ENCODE measurements at places on chromosomes 1 and 21. TPM values are rescaled to one million over a fixed set of nuclear protein-coding genes. Genes with fewer than 3 reads are reported as not detected.

- no peak for DNase-seq
Observed at GRCh38 chr1:109826446-109826845, 62.7 kb upstream of the EPS8L3 start.

The OLFML3 gene
- total RNA-seq, result 104 TPM

DNA sequence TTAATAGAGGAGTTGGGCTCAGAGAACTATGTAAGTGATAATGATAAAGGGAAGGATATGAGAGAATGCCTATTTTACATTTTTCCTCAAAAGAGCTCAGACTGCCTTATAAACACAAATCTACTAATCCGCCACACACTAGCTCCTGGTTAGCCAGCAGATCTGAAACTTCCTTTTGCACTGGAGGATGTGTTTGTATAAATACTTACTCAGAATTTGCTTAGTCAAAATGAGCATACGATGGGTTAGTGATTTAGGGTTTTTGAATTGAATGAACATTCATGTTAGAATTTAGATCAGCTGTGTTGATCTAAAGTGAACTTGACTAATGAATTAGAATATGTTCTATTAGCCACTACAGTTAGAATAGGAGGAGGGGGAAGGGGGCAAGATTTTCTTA is 9.1 kb upstream of the IER5 start:
- no peak for DNase-seq

GRCh38 chr1:236865818-236866155 is 70.7 kb downstream of the MTR start:
- DNase-seq, result no peak

The IFNAR2 gene
- 17.7 TPM for total RNA-seq

The VWA5B1 gene
- not detected for total RNA-seq

The LYPD8 gene
- 1.6 TPM for total RNA-seq

- DNase-seq, result no peak
Observed at GRCh38 chr1:235391874-235392273, 24.6 kb downstream of the TBCE start.

- DNase-seq, result no peak
Observed at GRCh38 chr21:43295066-43295958, 126.5 kb downstream of the CRYAA start.
